NCI-H510A (cell line): ENCODE measurements at places on chromosomes 1 and 21.

- DNase-seq, result no peak
Observed at GRCh38 chr1:89660224-89661061, 27.5 kb downstream of the LRRC8C start.

DNA sequence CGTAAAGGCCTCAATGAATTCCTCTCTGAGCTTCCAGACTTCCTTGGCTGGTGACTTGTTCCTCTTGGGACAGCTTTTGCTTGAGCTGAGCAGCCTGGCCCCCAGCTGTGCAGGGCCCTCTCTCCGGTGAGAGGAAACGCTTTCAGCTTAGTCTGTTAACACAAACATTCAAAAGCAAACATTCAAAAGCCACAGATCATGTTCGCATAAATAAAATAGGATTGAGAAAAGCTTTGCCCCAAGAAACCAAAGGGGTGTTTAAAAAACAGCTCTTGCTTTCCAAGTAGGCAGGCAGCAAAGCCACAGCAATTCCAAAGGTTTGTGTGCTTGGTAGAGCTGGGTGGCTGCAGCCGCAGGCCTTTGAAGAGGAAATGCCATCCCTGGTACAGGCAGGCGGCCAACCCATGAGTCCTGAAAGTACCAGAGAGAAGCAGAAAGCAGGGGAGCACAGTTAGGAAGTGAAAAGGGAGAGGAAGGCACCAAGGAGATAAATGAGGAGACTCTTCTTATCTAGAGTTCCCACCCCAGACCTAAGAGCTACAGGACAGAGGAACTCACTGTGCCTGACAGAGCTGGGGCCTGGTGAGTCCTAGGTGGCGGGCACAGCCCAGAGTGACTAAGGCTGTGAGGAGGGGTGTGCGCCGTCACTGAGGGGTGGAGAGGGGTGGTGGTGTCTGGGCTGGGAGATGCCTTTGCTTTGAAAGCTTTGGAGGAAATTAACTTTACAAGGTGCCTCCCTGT, 48.4 kb downstream of the CCN1 start:
- DNase-seq, result peak; percentile 70

- no peak for DNase-seq
Observed at GRCh38 chr1:60866226-60866900, 216.0 kb upstream of the NFIA start.

DNA sequence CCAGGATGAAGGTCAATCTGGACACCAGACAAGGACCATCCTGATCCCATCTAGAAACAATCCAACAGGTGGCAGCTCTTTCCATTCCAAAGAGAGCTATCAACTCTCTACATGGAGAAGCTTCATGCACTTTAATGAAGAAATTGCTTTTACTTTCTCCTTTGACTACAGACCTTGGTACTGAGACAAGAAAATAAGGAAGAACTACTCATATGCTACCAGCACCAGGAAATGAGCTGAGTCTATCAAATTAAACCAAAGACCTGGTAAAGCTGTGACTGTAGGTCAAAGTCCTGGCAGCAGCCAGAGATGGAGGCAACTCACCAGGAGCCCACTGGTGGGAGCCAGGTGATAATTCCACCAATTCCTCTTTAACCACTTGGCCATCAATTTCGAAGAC, 64.3 kb upstream of the LRRC8B start:
- no peak for DNase-seq

- DNase-seq, result no peak
Observed at GRCh38 chr21:43206231-43207042, 37.6 kb downstream of the CRYAA start.

- DNase-seq, result no peak
Observed at GRCh38 chr21:46636181-46636512, 673 bp downstream of the PRMT2 start.

DNA sequence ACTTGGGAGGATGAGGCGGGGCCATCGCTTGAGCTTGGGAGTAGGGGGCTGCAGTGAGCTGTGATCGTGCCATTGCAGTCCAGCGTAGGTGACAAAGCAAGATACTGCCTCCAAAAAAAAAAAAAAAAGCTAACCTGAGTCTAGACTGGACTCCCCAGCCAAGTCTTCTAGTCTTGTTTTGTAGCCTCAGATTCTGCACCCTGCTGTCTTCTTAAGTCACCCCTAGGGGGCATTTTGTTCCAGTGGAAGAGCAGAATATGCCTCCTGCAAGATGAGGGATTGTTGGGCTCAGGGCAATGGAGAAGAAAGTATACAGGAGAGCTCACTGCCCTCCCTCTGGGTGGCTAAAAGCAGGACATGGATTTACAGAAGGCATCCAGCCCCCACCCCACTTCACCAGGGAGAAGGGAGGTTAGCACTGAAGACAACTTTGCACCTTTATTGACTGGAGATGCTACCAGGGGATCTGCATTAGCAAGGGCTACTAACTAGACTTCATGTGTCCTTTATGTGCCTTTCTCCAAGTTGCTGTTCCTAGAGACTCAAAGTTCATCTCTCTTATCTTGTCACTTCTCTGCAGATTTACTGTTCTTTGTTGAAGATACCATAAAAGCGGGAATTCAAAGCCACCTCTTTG, 15.3 kb upstream of the RNF187 start:
- DNase-seq, result no peak

- no peak for DNase-seq
Observed at GRCh38 chr1:29706936-29707335, 470.6 kb downstream of the PTPRU start.

DNA sequence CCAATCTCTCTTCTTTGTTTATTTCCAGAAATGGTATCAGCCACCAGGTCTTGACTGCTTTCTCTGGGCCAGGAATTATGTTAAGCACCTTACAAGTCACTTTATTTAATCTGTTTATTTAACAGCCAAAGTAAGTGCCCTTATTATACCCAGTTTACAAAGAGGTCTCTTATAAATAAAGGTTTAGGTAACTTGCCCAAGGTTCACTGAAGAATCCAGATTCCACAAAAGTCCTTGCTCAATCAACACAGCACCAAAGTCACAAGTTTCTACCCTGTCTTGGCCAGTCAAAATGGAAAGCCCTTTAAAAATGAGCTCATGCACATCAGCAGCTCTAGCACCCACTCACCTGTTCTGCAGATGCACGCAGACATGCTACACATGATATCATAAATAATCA, 28.0 kb upstream of the ATP1A1 start:
- DNase-seq, result no peak

- no peak for DNase-seq
Observed at GRCh38 chr1:12434174-12434573, 183.8 kb downstream of the DHRS3 start.

GRCh38 chr1:167148421-167148820, 54.5 kb downstream of the STYXL2 start:
- DNase-seq, result no peak

DNA sequence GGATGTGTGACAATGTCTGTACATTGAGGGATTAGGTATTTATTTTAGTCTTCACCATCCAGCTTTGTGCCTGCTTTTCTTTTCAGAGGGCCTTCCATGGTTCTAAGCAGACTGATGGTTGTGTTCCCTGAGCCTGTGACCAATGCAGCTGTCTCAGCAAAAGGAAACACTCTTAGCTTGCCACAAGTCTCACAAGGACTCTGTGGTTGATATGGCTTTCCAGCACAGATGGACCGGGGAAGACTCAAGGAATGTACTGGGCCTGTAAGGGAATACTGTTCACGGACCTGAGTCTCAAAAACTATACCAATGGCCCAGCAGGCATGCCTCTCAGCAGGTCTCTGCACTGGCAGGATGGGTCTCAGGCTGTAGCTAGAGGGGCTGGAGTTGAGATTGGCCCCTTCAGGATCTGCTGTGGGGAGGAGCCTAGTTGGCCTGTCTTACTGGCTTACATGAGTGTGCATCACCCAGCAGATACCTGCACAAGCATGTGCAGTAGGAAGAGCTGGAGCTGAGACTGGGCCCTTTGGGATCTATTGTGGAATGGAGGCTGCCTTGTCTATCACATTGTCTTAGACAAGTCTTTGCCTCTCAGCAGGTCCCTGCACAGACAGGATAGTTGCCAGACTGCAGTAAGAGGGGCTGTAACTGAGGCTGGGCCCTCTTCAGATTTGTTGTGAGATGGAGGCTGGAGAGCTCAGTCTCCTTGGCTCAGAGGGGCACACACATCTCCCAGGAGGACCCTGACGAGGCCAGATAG, 52.0 kb upstream of the PDC start:
- DNase-seq, result no peak

GRCh38 chr21:23633447-23633940, 1973.8 kb downstream of the MRPL39 start:
- DNase-seq, result no peak

DNA sequence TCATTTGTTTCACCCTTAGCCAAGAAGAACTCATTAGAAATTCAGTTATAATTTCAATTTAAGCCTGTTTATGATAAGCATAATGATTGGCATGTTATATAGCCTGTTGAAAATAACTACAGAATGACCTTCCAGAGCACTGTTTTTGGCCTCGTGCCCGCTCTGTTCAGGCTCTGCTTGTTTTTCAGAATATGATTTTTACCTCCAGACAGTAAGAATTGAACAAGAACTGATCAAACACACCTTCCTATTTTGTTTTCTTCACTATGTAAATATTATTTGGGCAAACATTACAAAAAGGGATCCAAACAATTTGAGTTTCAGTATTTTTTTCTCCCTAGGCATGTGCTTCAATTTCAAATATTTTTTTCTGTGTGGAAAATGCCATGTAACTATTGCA, 48.1 kb upstream of the ANGPTL1 start:
- no peak for DNase-seq

DNA sequence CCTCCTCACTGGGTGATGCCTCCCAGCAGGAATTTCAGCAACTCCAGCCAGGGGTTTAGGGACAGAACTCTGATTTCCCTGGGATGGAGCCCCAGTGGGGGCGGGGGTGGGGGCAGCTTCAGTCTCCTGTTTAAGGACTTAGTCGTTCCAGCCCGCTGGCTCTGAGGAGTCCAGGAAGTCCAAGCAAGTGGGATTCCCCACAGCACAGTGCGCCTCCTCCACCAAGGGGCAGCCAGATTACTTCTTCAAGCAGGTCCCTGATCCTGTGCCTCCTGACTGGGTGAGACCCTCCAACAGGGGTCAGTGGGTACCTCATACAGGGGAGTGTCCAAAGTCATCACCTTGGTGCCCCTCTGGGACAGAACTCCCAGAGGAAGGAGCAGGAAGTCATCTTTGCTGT, 1438.4 kb upstream of the B3GALT2 start:
- DNase-seq, result no peak

DNA sequence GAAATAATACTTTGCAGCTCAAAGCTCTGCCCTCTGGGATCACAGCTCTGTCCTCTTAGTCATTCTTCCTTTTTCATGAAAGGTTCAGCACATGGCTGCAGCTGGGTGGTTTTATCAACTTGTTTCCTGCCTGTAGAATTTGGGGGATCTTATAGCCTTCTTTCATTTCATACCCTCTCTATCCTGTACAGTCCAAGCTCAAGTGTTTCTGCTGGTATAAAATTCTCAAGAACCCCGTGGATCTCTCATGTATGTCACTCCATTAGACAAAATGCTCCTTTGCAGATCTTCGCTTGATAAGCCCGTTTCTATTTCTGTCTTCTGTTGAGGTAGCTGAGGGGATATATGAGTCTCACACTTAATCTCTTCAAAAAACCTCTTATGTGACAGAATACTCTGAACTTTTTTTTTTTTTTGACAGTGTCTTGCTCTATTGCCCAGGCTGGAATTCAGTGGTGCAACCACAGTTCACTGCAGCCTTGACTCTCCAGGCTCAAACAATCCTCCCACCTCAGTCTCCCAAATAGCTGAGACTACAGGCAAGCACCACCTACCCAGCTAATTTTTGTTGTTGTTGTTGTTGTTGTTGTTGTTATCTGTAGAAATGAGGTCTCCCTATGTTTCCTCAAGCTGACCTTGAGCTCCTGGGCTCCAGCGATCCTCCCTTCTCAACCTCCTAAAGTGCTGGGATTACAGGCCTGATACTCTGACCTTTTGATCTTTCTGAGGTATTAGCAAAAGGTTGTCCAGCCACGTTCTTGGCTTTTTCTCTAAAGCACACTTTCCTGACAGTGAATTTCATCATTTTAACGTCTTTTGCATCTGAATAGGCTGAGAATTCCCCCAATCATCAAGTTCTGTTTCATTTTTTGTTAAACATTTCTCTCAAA, 24.6 kb upstream of the COL9A2 start:
- DNase-seq, result no peak

GRCh38 chr21:46064870-46065214, 33.1 kb upstream of the COL6A2 start:
- DNase-seq, result no peak

DNA sequence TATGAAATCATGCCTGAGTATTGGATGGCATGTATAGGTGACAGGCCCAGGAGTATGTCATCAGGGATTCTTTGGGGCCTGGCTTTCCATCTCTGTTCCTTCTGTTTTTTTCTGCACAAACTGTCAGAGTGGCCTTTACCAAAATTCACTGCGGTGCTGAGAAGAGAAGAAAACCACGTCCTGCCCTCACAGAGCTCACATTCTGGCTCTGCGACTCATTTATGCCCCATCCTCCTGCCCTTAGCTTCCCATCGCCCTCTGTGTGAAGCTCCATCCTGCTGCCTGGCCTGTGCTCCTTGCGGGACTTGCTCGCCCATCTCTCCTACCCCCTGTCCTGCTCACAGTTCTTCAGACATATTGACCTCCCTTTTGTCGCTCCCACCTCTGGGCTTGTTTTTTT, 73.4 kb downstream of the HUNK start:
- no peak for DNase-seq

GRCh38 chr1:21335750-21336224, 45.5 kb upstream of the ECE1 start:
- DNase-seq, result no peak

- no peak for DNase-seq
Observed at GRCh38 chr1:152179566-152179965, 20.5 kb upstream of the RPTN start.

DNA sequence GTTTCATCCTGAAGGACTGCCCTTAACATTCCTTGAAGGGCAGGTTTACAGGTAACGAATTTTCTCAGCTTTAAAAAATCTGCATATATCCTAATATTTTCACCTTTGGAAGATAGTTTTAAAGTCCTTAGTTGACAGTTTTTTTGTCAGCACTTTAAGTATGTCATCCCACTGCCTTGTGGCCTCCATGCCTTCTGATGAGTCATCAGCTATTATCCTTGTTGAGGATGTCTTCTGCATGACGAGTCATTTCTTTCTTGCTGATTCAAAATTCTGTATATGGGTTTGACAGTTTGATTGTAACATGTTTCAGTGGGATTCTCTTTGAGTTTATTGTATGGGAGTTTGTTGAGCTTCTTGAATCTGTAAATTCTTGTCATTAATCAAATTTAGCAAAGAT, 500.6 kb downstream of the DISC1 start:
- DNase-seq, result no peak

GRCh38 chr21:33971492-33972013, 55.9 kb upstream of the ATP5PO start:
- no peak for DNase-seq

GRCh38 chr1:236951672-236952071, 52.6 kb downstream of the MT1HL1 start:
- DNase-seq, result no peak

- DNase-seq, result no peak
Observed at GRCh38 chr1:1776672-1777582, 1.3 kb downstream of the NADK start.
